ENCODE measurements at places on chromosomes 2 and 18.

- no peak for DNase-seq
These were observed 1051.3 kb upstream of the NRXN1 start for GRCh38 chr2:52083214-52083613.

- DNase-seq, result peak; percentile 89
These were observed 436.7 kb downstream of the ZEB2 start for GRCh38 chr2:144083211-144083610.

DNA sequence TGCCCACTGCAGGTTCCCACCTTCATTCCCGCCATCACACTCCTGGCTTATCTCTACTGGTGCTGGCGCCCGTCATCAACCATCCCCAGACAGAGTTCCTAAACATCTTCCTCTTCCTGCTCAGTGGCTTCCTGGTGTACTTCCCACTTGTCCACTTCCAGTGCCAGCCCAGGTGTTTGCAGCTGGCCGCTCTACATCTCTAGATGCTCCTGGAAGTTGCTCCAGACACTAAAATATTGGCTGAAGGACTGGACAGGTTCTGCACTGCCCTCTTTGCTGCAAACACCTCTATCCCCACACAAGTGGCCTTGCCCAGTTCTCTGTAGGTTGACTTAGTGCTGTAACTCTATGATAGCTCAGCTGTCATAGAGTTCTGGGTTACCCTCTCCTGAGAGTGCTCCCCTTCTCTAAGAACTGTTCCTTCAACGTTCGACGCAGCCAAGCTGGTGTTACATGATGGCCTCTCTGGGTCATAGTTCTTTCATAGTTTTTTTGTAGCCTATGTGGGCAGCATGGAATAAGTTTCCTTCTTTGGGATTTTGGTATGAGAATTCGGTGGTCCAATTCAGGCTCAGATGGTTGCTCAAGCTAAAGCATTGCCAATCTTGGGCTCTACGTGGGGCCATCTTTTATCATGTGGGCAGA is 45.8 kb upstream of the PUM2 start:
- DNase-seq, result no peak

DNA sequence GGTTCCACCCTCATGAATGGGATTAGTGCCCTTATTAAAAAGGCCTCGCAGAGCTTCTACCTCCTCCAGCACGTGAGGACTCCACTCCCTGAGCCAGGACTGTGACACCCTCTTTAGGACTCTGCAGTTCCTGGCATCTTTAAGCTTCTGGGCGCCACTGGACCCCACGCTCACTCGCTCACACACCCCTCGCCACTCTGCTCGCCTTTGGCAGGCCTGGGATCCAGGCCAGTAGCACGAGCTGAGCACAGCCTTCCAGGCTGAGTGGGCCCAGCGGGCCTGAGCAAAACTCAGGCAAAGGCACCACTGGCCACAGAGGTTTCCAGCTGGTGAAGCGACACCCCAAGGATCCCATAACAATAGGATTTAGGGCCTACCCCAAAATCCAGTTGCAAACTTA is 107.9 kb upstream of the GPC1 start:
- no peak for DNase-seq

DNA sequence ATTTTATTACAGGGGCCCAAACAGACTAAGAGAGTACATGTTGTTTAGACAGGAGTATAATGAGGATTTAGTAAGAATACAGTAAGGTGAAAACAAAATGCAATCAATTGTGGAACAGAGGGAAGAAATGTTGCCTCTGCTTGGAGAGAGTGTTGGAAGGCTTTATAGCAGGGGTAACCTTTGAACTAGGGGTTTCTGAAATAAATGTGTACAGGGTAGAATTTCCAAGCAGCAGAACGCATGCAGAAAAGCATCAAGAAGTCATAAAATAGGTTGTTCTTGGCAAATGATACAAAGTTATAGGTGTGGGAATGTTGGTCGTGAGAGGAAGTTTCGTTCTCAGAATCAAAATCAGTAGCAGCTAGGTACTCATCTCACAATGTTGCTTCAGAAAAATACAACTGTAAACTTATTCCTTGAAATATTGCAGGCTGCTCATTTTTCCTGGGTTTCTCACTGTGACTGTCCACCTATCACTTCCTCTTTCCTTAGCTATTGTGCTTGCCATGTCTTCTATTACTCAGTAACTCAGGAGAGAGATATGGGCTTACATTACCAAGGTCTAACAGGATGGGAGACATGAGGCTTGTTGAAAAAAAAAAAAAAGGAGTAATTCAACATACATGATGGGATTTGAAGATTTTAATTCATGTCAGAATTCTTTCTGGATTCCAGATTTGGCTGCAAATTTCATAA is 17.1 kb upstream of the HNMT start:
- DNase-seq, result no peak

- DNase-seq, result no peak
These were observed 104.2 kb upstream of the MSH2 start for GRCh38 chr2:47298771-47299170.

- DNase-seq, result no peak
These were observed 124.2 kb upstream of the REV1 start for GRCh38 chr2:99613980-99614379.

- no peak for DNase-seq
These were observed 51.3 kb downstream of the LIPG start for GRCh38 chr18:49613141-49613640.

- peak; percentile 51 for DNase-seq
These were observed 23.7 kb downstream of the METTL4 start for GRCh38 chr18:2547477-2548087.

- DNase-seq, result no peak
These were observed 442.3 kb upstream of the RGPD4 start for GRCh38 chr2:107384422-107384821.

GRCh38 chr2:138124521-138124920 is 160.2 kb downstream of the HNMT start:
- no peak for DNase-seq

DNA sequence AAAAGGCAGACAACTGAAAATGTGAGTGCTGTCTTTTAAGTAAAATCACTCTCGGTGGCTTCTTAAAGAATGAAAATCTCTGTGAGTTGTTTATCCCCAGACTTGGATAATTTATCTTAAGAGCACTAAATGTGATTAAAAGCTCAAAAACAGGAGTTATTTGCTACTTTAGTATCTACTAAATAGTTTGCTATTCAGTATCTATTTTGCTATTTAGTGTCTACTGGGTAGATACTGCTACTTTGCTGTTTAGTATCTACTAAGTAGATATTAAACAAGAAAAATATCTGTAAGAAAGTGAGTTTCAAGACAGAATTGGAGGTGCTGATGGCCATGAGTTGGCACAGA is 1.4 kb upstream of the KCNG3 start:
- DNase-seq, result no peak

DNA sequence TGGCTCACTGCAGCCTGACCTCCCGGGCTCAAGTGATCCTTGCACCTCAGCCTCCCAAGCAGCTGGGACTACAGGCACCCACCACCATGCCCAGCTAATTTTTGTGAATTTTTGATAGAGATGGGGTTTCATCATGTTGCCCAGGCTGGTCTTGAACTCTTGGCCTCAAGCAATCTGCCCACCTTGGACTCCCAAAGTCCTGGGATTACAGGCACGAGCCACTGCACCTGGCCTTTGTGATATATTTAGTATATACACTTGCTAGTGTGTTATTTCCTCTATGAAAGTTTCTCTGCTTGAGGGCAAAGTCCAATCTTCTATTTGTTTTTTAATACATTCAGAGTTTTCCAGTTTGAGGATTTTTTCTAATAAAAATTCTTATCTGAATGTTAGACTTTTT is 119.3 kb downstream of the GALNT3 start:
- DNase-seq, result no peak

- no peak for DNase-seq
These were observed 125.8 kb upstream of the PGAP1 start for GRCh38 chr2:197052356-197052755.

- no peak for DNase-seq
These were observed 66.2 kb downstream of the MAIP1 start for GRCh38 chr2:200021449-200022114.

DNA sequence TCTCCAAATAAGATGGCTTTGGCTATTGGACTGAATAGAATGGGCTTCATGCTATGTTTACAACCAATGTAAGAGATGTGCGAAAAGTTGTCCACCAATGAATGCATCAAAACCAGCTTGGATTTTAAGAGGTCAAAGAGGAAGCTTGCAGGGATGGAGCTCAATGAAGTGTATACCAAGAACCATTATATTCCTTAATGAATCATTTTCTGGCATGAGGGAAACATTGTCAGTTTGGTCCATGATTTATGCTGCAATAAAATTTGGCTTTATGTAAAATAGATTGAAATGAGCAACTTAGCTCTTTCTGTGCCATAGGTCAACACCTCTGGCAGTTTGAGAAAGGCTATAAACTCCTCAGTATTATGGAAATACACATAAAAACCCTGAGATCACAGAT is 107.3 kb downstream of the SH3BP4 start:
- no peak for DNase-seq

- DNase-seq, result no peak
These were observed 212.2 kb upstream of the RAB12 start for GRCh38 chr18:8397034-8397433.

DNA sequence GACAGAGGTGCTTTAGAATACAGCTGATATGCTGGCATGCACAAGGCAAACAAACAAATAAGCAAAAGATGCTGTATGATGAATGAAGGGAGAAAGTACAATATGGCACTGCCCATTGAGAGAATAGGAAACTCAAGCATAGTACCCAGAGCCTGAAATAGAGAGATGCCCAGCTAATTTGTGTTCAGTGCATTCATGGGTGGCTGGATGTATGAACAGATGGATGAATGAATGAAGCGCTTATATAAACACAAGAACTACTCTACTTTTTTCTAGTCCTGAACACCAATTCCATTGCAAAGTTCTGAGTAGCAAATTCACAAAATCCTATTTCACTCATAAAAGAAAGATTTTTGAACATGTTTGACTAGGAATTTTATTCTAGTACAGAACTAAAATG is 756.3 kb downstream of the SATB2 start:
- no peak for DNase-seq

GRCh38 chr2:10811517-10811916 is 1.1 kb downstream of the PDIA6 start:
- DNase-seq, result no peak

- no peak for DNase-seq
These were observed 1582.2 kb upstream of the ACVR2A start for GRCh38 chr2:146262606-146263005.

DNA sequence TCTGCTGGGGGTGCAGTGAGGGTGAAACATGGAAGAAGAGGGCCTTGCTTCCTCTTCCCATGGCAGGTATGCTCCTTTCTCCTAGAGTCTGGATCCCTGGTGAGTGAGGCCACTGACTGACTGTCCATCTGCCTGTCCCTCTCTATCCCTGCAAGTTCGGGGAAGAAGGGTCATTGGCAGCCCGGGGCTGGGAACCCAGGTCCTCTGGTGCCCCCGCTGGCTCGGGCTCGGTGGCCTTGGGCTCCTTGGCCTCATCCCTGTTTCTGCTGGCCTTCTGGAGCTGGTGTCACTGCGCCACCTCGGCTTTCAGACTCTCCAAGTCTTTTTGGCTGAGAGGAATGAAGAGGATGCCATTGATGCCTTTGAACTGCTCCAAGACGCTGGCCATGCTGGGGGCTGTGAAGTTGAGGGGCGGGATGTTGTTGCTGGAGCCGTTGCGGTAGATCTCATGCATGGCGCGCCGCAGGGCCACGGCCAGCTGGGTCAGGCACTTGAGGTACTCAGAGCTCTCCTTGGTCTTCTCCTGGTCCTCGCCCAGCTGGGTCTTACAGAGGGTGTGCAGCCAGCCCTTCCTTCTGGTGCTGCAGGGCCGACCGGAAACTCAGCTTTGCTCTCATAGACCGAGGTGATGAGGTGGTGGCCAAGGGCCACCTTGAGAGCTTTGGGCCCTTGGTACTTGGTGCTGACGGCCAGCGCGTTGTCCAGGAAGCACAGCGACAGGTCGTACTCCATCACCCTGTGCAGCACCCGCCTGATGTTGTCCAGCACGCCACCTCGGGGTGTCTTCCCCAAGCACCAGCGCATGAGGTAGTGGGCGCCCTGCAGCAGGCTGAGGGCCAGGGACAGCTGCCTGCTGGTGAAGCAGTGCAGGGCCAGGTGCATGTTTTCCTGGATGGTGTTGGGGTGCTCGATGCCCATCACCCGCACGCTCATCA is 6.3 kb downstream of the MEP1B start:
- DNase-seq, result no peak

DNA sequence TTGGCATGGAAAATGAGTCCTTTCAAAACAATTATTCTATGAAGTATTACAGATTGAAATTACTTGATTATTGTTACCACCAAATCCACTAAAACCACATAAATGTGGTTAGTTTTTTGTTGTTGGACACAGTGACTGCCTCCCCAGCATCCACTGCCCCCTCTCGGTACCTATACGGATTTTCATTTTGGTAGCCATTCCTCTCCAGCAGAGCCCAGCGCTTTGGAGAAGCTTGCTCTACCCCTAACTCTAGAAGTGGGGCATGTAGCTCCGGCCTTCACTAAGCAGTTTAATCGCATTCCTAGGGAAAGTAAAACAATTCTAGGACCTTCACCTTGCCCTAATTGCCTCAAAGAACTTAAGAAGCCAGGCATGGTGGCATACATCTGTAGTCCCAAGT is 24.2 kb downstream of the OLA1 start:
- DNase-seq, result no peak

DNA sequence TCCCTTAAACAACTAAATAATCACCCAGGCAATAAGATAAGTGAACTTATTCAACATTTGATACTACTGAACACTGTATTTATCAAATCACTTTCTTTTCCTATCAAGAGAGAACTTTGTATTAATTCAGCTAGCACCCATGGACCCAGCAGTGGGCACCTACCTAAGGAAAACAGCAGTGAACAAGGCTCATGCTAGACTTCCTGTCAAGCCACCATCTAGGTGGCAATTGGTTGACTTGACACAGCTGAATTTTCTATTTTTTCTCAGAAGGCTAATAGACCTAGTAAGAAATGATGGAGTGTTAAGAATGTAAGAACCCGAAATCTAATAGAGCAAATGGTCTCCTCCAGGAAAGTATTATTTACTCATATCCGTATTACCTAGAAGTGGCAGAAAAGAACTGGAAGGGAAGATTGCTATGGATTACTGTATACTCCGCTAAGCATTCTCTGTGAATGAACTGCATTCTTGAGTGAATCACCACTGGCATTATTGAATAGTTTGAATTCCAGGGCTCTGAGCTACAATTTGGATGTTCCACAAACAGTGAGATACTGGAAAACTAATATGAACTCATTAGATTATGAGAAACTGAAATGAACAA is 988.2 kb upstream of the CDH2 start:
- peak; percentile 76 for DNase-seq

- DNase-seq, result no peak
These were observed 59.3 kb upstream of the ITM2C start for GRCh38 chr2:230805353-230806017.

DNA sequence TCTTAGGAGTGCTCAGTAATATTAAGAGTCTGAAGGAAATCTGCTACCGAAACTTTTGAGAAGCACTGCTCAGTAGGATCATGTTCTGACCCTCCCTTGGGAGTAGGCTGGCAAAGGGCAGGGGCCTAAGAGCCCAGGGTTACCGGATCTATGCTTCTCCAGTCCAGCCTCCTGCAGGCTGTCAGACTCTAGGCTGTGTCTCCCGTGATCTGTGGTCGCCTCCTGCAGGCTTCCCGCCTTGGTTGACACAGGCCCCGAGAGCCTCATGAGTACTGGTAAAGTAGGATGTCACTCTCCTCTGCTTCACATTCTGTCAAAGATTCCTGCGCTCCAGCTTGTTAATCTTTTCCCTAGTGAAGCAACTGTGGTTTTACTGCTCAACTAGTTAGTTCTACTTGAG is 647.8 kb upstream of the RAB6C start:
- DNase-seq, result no peak
